Body of pancreas (tissue), 4 donors: ENCODE measurements at places on chromosomes 2 and 18. TPM values are rescaled to one million over a fixed set of nuclear protein-coding genes. Genes with fewer than 3 reads are reported as not detected.

- H3K36me3 ChIP-seq, result no peaks in the 10 kb centered on the region
- H3K4me3 ChIP-seq, result no peak overlapping the region
- H3K27me3 ChIP-seq, result no peaks in the 10 kb centered on the region
- H3K27ac ChIP-seq, result no peak overlapping the region
Observed at GRCh38 chr18:63588909-63589308, 1.8 kb downstream of the SERPINB13 start.

- no peak for DNase-seq
- H3K36me3 ChIP-seq, result no peaks in the 10 kb centered on the region
- H3K4me3 ChIP-seq, result no peak overlapping the region
- H3K27ac ChIP-seq, result no peak overlapping the region
Observed at GRCh38 chr2:225598897-225599296, 199.4 kb downstream of the NYAP2 start.

GRCh38 chr2:146621656-146622055, 1223.2 kb upstream of the ACVR2A start:
- no peak overlapping the region for H3K4me3 ChIP-seq
- DNase-seq, result no peak
- H3K36me3 ChIP-seq, result no peaks in the 10 kb centered on the region
- no peaks in the 10 kb centered on the region for H3K4me1 ChIP-seq

GRCh38 chr2:28810384-28811285, at the start of gene SPDYA:
SPDYA (plus strand) TSS chr2:28810834; CDS start chr2:28816015, 5,181 bp downstream.
- no peaks in the 10 kb centered on the region for H3K36me3 ChIP-seq
- H3K27me3 ChIP-seq, result no peaks in the 10 kb centered on the region
- peaks cover 12% of the 10 kb centered on the region for H3K4me1 ChIP-seq
- DNase-seq, result peak; percentile 74

DNA sequence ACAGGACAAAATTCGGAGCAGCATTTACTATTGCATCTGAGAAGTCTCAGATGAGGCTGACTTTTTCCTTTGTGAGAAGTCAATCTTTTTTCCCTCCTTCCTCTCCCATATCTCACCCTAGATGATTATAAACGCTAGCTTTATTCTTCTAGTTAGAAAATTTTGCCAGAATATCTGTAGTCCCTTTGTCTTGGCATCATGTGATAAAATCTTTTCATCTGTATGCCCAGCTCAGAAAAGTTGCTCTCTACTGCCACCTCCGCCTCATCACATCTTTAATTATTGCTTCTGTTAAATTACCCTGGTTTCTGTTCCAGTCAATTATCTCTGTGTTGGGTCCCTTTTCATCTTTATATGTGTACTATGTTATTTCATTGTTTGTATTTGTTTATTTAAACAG, 210.8 kb upstream of the SLC35G4 start:
- no peak overlapping the region for H3K4me3 ChIP-seq
- no peak for DNase-seq
- H3K27ac ChIP-seq, result no peak overlapping the region
- no peaks in the 10 kb centered on the region for H3K36me3 ChIP-seq
- no peaks in the 10 kb centered on the region for H3K4me1 ChIP-seq

- H3K27me3 ChIP-seq, result no peaks in the 10 kb centered on the region
- H3K36me3 ChIP-seq, result no peaks in the 10 kb centered on the region
Observed at GRCh38 chr2:134728163-134728562, 9.4 kb upstream of the TMEM163 start.

DNA sequence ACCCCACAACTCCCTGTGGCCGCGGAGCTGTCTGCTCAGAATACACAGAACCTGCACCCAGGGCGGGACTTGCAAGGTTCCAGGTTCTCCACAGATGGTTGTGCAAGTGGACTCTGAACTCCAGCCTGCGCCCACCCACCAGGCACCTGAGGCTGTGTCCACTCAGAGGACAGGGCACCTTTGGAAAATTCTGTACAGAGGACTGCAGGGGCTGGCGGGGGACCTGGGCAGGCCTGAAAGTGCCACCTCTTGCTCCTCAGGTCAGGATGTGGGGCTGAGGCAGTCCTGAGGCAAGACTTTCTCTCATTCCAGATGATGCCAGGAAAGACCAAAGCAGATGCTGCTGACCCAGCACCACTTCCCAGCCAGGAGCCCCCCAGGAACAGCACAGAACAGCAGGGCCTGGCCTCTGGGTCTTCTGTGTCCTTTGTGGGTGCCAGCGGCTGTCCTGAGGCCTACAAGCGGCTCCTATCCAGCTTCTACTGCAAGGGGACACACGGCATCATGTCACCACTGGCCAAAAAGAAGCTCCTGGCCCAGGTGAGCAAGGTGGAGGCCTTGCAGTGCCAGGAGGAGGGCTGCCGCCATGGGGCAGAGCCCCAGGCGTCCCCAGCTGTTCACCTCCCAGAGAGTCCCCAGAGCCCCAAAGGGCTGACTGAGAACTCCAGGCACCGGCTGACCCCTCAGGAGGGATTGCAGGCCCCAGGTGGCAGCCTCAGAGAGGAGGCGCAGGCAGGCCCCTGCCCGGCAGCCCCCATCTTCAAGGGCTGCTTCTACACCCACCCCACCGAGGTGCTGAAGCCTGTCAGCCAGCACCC, 14.4 kb downstream of the ARID5A start:
- no peak for DNase-seq
- no peak overlapping the region for H3K4me3 ChIP-seq
- H3K36me3 ChIP-seq, result no peaks in the 10 kb centered on the region

The POMC gene
- total RNA-seq, result 2.9 TPM

The PSMA8 gene
- total RNA-seq, result not detected
